NB4 (cell line): ENCODE measurements at places on chromosomes 1 and 21.

DNA sequence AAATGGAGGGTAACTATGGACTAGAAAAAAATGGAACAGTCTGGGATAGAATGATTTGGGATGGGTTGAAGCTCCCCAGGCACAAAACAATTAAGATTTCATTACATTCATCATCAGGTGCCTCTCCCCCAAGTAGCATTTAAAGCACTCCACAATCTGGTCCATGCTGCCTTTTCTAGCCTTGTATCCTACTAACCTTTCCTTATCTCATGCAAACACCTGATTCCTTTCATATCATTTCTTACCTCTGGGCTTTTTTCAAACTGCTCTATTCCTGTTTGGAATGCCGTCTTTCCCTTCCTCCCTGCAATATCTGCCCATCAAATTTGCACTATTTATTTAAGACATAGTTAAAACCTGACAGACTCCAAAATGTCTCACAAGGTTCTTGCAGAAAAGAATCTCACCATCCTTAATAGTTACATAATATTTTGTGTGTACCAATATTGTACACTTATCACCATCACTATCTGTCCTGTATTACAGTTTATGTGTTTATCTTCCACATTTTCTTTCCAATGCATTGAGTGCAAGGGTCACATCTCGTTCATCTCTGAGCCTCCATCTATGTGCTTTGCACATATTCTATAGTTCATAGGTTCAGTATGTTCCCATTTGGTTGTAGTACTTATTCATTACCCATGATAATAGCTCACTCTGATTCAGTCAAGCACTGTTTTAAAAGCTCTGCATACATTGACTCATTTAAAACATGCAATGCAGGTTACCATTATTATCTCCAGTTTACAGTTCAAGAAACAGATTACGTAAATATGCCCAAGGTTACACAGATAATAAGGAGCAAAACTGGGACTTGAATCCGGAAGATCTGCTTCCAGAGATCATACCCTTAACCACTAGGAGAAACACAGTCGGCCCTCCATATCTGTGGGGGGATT, 16.1 kb upstream of the SHCBP1L start:
- DNase-seq = no peak

DNA sequence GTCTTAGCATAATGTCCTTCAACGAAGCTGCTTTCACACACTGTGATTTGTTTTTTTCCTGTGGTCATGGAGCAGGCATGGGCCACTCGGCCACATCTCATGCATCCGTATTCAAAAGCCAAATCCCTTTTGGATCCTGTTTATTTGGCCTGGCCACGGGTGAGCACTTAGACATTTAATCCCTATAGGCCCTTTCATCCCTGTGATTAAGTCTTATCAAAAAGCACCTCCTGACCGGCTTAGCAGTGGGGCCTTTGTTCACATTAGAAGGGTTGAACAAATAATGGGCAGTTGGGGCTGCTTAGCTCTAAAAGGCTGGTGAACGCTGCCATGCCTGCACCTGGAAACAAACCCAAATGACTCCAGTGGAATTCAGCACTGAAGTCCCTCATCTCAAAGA, 2.0 kb downstream of the KCNE2 start:
- no peak for DNase-seq

GRCh38 chr1:94769551-94769950, 50.6 kb upstream of the SLC44A3 start:
- DNase-seq = no peak

DNA sequence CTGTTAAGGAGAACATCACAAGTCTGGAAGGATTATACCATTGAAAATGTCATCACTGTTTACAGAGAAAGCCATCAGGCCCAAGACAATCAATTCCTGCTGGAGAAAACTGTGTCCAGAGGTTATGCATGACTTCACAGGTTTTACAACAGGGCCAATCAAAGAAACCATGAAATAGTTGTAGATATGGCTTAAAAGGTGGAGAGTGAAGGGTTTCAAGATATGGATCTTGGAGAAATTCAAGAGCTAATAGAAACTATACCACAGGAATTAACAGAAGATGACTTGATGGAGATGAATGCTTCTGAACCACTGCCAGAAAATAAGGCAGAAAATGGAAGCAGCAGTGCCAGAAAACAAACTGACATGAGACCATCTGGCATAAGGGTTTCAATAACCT, 30.2 kb downstream of the USP1 start:
- no peak for DNase-seq

DNA sequence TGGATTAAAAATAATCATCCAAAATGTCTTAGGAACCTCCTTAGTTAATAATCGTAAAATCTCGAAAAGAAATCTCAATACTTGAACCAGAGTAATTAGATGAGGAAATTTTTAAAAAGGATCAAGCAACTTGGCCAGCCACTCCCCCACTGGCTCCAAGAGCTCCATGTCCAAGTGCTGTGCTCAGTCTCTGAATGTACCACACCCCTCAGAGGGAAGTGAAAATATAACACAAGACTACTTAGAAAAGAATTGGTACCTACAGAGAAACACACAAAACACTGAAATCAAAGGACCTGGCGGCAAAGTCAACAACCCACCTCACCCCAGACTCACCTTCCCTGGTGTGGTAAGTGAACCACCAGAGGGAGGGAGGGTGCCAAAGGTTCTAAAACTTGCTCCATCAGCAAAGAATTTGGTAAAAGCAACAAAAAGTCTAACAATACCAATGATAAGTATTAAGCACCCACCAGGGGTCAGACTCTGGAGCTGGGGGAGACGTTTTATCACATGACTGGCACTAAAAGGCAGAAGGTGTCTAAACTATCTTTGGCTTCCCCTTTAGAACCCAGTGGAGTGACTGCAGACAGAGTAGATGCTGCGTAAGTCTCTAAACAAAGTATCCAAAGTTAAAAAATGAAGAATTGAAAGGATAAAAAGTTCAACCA, 14.0 kb downstream of the LBR start:
- DNase-seq = no peak

- DNase-seq = no peak
These were observed 1.7 kb upstream of the SGIP1 start for GRCh38 chr1:66532214-66532613.

DNA sequence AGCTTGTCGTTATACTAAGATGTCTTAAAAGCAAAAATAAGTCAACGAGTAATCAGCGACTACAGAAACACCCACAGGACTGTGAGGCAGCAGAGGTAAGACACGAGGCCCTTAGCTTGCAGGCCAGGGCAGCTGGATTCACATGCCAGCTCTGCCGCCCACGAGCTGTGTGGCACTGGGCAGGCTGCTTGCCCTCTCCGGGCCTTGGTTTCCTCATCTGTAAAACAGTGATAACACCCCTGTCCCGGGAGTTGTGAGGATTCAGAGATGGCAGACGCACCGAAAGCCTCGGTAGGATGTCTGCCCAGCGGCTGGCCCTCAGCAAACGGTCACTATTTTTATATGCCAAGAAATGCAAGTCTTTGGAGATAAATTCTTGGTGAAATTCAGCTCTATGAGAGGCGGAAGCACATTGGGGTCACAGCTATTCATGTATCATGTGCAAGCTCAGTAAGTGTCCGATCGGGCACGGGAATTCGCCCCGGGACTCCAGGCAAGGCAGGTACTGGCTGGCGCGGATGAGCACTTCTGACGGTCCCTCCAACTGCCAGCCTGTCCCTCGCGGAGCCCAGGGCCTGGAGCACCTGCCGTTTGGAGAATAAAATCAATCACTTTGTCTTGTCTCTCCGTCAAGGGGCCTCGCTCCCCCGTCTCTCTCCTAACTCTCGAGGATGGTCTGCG, 1.1 kb downstream of the C2CD2 start:
- no peak for DNase-seq
